ENCODE measurements at places on chromosomes 5 and 9. TPM values are rescaled to one million over a fixed set of nuclear protein-coding genes. Genes with fewer than 3 reads are reported as not detected.

- DNase-seq, result no peak
- no peaks in the 10 kb centered on the region for H3K36me3 ChIP-seq
- H3K4me1 ChIP-seq, result no peaks in the 10 kb centered on the region
- H3K4me3 ChIP-seq, result no peak overlapping the region
These were observed 12.4 kb upstream of the SIL1 start for GRCh38 chr5:139210585-139210984.

The NR2F1-AS1 gene
- total RNA-seq, result 0.49 TPM

- DNase-seq, result no peak
- H3K4me3 ChIP-seq, result no peak overlapping the region
- H3K4me1 ChIP-seq, result no peaks in the 10 kb centered on the region
- H3K27me3 ChIP-seq, result no peaks in the 10 kb centered on the region
These were observed 42.6 kb downstream of the ZDHHC21 start for GRCh38 chr9:14650596-14650995.

DNA sequence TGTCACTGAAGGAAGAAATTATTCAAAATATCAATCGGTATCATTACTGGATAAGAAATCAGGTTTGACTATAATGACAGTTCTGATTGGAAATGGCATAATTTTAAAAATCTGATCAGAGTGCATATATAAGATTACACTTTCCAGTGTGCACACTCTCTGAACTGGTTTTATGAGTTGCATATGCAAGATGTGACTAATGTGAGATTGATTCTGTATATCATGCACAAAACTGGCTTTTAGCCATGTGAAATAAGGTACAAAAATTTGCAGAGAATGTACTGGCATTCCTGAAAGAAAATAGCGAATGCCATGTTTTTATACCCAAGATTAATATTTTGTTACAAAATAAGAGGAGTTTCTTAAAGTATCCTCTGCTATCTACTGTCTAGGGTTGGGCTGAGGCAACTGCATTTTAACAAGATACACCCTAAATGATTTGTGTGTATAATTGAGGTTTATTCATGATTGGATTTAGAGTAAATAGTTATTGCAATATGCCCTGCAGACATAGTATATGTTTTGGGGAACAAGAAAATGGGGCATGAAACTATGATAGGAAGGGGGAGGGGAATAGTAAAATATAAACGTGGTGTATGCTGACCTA, 70.7 kb downstream of the LNPEP start:
- DNase-seq, result no peak
- H3K36me3 ChIP-seq, result peaks cover 69% of the 10 kb centered on the region
- no peaks in the 10 kb centered on the region for H3K4me1 ChIP-seq

- no peak for DNase-seq
- no peaks in the 10 kb centered on the region for H3K4me1 ChIP-seq
- H3K27me3 ChIP-seq, result no peaks in the 10 kb centered on the region
- no peak overlapping the region for H3K27ac ChIP-seq
These were observed 95.6 kb upstream of the ZNF608 start for GRCh38 chr5:124841829-124842712.

DNA sequence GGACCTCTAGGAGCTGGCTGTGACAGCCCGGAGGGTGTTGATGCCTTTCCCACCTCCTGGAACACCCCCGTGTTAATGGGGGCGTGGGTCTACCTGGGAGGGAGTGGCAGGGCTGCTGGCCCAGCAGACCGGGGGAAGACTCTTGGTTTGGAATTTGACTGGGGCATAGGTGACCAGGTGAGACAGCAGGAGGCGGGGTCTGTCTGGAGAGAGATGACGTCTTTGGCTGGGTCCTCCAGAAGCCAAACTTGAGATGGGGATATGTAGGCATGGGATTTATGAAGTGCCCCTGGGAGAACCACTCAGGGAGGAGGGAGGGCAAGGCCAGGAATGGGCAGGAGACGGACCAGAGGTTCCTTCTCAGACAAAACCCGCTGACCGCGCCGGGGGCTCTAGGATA, 42.6 kb downstream of the NEK6 start:
- peak overlapping the region; percentile 34 for H3K27ac ChIP-seq
- H3K27me3 ChIP-seq, result no peaks in the 10 kb centered on the region
- H3K4me3 ChIP-seq, result no peak overlapping the region

DNA sequence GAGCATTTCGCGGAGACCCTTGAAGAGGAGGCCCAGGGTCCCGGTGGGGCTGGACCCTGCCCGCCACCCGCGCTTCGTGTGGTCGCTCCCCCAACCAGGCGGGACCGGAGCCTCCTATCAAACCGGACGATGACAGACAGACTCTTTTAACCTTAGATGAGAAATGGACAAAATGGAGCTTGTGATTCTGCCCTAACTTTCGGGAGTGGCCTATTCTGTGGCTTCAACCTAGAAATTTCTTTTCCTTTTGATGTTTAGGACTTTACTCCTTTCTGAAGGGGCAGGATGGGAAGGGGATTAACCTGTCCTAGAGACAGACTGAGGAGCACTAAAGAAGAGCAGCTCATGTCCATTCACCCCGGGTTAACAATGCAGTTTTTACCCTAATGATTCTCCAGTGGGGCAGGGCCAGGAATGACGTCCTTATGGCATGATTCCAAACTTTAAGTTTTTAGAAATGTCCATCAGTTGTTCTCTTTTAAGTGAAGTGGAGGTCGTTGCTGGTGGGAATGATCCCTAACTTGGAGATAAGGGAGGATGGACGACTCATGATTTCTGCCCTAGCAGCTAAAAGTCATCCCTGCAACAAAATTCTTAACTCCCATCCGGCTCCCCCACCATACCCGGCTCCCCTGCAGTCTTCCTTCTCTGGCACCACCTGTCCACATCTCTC, 1.0 kb downstream of the NIPSNAP3A start:
- peaks cover 5% of the 10 kb centered on the region for H3K4me1 ChIP-seq
- peak overlapping the region; percentile 60 for H3K4me3 ChIP-seq
- H3K27me3 ChIP-seq, result no peaks in the 10 kb centered on the region
- no peak for DNase-seq

DNA sequence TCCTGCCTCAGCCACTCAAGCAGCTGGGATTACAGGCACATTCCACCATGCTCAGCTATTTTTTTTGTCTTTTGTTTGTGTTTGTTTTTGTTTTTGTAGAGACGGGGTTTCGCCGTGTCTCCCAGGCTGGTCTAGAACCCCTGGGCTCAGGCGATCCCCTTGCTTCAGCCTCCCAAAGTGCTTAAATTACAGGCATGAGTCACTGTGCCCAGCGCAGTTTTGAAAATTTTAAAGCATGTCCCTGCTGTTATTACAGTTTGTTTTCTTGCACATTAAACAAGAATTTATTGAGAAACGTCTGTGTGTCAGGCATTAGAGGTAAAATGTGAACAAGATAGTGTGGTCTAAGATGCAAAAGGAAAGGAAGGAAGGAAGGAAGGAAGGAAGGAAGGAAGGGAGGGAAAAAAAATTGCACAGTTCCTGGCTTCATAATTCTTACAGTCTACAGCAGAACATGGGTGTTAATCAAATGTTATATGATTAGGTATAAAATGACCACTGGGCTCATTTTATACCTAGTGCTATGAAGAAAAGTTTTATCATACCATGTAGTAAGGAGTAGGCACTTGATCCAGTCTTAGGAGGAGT, 205.4 kb downstream of the SNX18 start:
- peaks cover 10% of the 10 kb centered on the region for H3K4me1 ChIP-seq
- no peak for DNase-seq
- H3K4me3 ChIP-seq, result no peak overlapping the region
- H3K27me3 ChIP-seq, result no peaks in the 10 kb centered on the region
- H3K27ac ChIP-seq, result no peak overlapping the region
- H3K36me3 ChIP-seq, result no peaks in the 10 kb centered on the region

The ADCY2 gene
- 0.59 TPM for total RNA-seq

DNA sequence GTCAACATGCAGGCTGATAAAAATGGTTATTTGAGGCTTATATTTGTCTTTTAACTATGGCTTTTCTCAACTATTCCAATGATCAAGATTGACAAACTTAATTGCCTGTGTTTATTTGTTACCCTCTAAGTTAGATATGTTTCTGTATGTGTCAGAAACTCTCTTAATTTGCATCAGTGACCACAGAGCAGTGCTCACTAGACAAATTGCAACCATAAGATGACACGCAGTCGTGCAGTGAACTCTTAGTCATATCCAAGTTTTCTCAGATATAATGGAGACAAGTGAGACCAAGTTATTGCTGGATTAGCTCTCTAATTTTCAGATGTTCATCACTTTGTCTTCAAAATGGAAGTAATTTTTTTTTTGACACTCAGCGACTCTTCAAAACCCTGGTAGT, 342.2 kb upstream of the RFX3 start:
- no peaks in the 10 kb centered on the region for H3K4me1 ChIP-seq
- no peak overlapping the region for H3K4me3 ChIP-seq
- H3K36me3 ChIP-seq, result no peaks in the 10 kb centered on the region

The CAVIN4 gene
- 0.38 TPM for total RNA-seq

DNA sequence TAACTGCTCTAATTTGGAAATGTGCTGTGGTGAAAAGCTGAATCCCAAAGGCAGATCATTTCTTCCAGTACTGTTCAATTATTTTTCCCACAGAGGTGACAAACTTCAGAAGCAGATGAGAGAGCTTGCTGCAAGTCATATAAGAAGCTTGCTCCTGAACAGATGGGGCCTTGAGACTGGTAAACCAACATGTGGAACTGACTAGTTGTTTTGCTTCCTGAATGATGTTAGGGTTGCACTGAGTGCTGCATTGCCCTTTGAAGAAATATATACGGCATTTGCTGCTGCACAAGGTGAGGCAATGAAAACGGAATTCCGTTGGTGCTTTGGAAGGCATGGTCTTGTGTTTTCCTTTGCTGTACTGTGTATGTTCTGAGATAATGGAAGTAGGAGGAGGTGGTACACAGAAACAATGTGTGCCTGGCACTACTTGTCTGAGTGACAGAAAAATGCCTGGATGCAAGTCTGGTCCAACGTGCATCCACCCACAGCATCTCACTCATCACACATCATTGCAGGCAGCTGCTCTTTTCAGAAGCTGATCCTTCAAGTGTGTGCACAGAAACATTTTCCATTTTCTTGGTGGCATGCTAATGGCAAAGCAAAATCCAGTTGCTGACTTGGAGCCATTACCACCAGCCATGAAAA, 76.9 kb downstream of the ANKH start:
- H3K27ac ChIP-seq, result no peak overlapping the region
- no peaks in the 10 kb centered on the region for H3K36me3 ChIP-seq
- no peak overlapping the region for H3K4me3 ChIP-seq
- no peaks in the 10 kb centered on the region for H3K27me3 ChIP-seq
- DNase-seq, result no peak

DNA sequence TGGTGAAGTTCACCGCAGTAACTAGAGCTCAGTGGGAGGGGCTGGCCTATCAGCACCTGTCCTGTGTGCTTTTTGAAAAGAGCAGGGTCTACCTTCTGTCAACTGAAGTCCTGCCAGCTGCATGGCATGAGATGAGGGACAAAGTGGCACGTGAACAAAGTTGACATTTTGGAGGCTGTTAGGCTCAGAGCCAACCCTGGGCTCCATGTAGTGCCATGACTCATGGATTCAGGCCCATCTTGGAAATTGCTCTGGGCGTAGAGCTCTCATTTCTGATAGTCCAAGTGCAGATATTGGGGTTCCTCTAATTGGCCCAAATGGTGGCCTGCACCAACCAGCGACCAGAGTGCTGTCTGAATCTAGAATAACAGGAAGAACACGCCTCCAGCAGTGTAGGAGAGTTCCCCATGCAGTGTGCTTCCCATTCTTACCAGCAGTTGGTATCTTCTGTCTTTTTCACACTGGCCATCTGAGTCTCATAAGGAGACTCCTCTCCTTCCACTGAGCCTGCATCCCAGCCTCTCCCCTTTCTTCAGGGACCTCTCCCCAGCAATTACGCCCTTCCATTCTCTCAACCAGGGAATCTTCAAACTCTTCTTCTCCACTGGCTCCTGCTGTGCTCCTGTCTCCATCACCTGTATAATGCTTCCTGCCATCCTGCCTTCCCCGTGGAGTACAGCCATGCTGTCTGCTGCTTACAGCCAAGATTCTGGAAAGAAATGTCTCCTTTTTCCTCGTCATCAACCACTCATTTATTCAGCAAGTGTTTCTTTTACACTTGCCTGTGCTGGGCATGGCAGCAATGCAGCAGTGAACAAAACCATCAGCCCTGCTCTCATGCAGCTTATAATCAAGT, 30.4 kb downstream of the IRF1 start:
- DNase-seq, result no peak
- H3K4me1 ChIP-seq, result peaks cover 52% of the 10 kb centered on the region
- H3K27me3 ChIP-seq, result no peaks in the 10 kb centered on the region
- H3K36me3 ChIP-seq, result no peaks in the 10 kb centered on the region
- H3K4me3 ChIP-seq, result no peak overlapping the region

The ADAMTSL1 gene
- total RNA-seq, result 23.7 TPM

The CCL27 gene
- total RNA-seq, result not detected

The SPINK7 gene
- 264 TPM for total RNA-seq

The PCDHGA7 gene
- 2.0 TPM for total RNA-seq

GRCh38 chr5:21807953-21808352, 1045.2 kb downstream of the CDH12 start:
- H3K27ac ChIP-seq, result peak overlapping the region; percentile 51
- H3K36me3 ChIP-seq, result no peaks in the 10 kb centered on the region
- DNase-seq, result no peak
- H3K4me3 ChIP-seq, result no peak overlapping the region

DNA sequence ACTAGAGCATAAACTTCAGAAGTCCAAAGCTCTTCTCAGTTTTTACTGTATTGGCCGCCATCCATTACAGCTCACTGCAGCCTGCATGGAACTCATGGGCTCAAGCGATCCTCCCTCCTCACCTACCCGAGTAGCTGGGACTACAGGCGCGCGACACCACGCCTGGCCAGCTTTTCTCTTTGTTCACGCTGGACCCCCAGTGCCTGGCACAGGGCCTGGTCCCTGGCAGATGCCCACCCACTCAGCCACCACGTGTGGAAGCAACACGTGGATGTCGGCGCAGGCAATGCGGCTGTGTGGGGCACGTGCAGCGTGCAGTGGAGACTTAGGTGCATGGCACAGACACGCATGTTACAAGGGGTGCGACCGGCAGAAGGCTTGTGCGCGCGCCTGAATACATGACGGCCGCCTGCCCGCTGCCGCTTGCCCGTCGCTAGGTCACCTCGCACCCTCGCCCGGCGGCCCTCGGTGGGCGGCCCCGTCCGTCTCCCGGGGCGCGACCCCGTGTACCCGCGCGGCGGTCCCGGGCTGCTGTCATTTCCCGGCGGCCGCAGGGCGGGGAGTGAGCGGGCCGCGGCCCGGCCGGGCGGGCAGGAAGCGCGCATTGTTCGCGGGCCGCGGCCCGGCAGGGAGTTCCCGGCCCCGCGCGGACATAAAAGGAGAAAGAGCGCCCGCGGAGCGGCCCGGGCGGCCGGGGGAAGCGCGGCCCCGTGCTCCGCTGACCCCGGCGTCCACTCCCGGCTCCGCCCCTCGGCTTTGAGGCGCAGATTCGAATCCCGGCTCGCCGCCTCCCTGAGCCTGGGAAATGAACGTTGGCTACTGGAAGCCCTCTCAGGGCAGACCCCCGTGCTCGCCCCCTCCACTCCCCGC, 24.1 kb upstream of the PTGS1 start:
- peaks cover 14% of the 10 kb centered on the region for H3K4me1 ChIP-seq
- H3K36me3 ChIP-seq, result no peaks in the 10 kb centered on the region
- H3K4me3 ChIP-seq, result peak overlapping the region; percentile 62
- DNase-seq, result no peak
- H3K27ac ChIP-seq, result peak overlapping the region; percentile 38
- H3K27me3 ChIP-seq, result no peaks in the 10 kb centered on the region

Measured in esophagus squamous epithelium (tissue), 5 donors.